Left hindlimb (tissue), 1 donor: ENCODE measurements at places on chromosomes 7 and 10.

DNA sequence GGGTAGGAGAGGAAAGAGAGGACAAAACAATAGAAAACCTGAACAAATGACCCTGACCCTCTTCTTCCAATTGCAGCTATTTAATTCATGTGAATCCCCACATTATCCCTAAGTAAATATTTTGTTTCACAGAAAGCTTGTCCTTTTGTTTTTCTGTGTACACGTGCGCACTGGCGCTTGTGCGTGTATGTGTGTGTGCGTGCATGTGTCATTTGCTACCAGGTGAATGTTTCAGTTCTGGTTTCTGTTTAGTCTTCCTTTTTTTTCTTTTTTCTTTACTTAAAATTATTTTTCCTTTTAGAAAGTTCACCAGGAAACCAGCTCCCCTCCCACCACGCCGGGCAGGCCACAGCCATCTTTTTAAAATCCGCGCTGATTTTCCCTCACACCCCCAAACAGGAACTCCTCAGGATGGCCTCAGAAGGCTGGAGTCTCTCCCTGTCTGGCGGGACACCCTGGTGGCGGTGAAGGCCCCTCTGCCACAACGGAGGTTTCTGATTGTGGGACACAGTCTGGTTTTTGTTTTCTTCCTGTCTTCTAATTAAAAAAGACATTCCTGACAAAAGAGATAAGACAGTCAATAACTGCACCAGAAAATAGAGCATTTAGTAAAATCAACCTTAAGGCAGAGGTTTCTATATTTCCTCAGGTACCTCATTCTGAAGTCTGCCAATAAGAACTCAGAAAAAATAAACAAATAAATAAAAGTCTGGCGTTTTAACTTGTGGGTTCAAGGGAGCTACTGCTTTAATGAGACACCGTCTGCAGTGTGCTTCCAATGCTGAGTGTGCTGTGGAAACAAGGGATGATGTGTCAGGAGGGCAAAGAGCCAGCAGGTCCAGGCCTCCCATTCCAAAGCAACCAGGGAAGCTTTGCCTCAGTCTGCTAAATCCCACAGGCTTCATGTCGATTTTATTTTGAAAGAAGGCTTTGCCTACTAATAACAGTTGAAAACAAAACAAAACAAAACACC, 17.4 kb downstream of the IRF5 start:
- DNase-seq: no peak

DNA sequence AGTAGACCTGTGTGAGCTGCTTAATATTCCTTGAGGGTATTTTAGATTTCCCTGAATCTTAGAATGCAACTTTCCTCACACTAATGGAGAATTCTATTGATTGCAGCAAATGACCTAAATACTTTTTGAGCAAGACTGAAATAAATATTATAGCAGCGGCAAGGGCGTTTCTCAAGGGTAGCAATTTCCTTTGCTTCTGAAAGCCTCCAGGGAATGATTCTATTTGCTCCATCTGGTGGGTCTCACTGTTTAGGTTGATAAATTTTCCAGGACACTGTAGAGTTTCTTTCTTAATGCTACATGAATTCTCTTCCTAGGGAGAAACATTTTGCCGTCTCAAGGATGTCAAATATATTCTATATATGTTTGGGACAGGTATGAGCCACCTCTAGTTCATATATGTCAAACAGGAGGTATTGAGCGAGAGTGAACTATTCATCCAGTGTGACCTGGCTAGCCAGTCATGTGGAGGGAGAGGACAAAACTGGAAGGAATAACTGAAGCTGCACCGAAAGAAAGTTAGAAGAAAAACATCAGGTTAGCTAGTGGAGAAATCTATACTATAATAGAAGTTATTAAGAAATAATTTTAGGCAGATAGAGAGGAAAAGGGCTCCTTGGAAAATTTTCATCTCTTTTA, 57.9 kb upstream of the FZD8 start:
- no peak for DNase-seq

DNA sequence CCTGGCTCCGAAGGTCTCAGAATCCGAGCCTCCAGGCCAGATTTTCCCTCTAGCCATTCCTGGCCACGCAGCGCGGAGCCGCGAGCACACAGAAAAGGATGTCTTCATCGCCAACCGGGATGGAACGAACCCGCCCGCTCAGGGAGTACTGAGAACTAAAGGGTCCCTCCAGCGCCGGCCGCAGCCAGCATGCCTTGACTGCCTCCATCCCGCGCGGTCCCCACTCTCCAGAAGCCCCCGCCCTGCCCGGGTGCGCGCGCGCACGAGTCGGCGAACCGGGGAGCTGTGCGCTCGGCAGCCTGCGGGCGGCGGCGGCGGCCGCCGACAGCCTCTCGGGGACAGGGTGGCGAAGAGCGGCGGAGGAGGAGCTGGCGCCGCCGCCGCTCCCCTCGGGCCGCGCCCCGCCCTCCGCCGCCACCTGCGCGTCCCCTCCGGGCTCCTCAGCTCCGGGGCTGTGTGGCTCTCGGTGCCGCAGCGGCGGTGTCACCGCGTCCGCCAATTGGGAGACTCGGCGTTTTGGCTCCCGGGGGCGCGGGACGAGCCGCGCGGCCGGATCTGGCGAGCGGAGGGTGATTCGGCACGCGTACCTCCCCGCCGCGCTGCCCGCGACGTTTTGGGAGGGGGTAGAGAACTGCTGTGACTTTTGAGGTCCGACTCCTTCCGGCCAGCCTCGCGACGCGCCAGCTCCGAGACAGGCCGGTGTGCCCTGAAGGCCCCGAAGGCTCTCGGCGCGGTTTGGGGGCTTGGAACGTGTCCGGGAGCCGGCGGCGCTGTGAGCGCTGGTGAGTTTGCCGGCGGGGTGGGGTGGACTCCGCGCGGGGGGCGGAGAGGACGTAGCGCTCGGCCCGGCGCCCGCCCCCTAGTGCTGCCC, 453 bp upstream of the GALNT17 start:
- peak; percentile 78 for DNase-seq

GRCh38 chr7:5755704-5756504, 25.6 kb downstream of the RNF216 start:
- no peak for DNase-seq

GRCh38 chr10:11697718-11698527, 44.3 kb upstream of the ECHDC3 start:
- no peak for DNase-seq

- no peak for DNase-seq
Observed at GRCh38 chr7:154489897-154490296, 437.7 kb downstream of the DPP6 start.

DNA sequence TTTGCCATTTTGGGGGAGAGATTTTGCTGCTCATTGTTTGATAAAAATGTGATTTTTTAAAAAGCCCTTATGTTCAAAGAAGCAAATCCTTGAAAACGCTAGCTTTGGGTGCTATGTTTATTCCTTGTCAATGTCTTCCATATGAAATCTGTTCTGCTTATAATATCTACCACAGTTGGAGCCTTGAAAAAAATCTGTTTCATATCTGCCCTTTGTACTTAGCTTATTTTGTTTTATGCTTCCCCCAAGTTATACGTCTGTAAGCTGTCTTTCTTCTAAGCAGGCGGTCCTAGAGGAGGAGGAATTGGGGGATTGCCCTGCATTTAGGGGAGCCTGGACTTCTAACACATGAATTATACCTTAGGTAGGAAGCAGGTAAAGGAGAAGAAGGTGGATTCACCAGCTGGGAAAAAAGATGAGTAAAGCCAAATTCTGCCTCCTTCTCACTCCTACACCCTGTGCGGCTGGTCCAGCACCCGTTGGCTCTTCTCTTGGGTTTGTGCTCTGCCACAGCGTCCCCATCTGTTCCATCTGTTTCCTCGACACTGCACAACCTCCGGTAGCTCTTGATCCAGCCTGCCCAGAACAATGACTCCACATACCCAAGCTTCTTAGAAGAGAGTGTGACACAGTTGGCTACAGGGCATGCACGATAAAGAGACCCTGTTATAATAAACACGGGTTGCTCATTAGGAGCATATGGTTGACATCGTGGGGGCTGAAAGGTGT, 31.9 kb upstream of the NEUROD6 start:
- no peak for DNase-seq

DNA sequence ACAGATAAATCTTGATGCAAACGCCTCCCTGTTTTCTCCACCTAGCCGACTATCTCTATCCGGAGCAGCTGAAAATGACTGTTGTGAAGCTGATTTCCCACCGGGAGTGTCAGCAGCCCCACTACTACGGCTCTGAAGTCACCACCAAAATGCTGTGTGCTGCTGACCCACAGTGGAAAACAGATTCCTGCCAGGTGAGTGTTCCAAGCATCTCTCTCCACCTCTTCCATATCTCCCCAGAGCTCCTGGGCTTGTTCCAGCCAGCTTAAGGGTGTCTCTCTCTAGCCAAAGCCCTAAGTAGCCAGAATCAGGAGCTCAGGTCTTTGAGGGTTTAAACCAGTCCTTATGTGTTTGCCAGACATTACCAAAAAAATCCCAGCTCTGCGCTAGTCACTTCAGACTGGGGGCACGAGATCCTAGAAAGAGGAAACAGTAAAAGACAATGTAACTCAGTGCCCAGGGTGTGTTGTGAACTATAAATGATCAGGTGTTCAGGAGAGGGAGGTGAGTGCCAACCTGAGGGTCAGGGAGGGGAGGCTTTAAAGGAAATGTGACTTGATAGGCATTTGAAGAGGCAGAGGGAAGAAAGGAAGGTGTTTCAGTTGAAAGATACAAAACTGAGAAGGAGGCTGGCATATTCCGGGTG, 4.4 kb downstream of the PLAU start:
- no peak for DNase-seq

DNA sequence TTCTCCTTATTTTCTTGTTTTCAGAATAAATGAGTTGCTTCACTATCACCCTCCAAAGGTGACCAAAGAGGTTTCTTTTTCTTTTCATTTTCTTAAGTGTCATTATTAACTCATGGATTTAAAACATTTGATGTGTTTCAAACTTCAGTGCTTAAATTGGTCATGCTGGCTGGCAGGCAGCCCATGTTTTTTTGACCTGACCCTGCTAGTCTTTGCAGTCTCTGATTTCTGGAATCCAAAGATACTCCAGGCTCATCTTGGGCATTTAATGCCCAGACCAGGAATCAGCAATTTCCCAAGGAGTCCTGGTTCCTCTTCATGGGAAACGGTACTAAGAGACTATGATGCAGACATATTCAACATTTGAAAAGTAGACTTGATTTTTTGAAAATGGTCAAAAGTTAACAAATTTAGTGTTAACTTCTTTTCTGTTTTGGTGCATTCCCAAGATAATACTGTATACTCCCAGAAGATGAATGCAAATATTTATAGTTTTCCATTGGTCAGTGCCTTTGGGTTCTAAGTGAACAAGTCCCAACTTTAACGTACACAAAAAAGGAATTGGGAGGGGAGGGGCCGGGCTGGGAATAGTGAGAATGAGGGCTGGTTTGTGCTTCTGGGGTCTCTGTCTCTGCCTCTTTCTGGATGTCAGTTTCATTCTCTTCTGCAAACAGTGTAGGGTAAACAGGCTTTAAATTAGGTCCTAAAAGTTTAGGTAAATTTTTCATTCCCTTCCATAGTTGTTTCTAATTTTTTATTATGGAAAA, 19.8 kb downstream of the NUB1 start:
- DNase-seq: no peak

GRCh38 chr7:121219026-121219425, 109.8 kb upstream of the WNT16 start:
- DNase-seq: no peak

DNA sequence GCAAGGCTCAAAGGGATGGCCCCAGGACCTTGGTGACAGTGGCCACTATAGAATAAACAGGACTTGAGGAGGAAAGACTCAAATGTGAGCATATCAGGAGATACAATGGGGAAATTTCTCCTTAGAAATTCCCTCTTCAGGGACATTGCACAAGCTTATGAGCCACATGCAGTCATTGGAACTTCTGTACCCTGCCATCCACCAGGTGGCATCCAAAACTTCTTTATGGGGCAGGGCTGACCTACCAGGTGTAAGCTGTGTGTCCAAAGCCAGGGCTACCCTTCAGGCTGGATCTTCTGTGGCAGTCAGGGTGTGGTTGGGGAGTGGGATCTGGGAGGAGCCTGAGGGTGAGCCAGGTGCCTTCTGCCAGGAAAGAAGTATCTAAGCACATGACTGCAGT, 36.6 kb upstream of the LRRC18 start:
- no peak for DNase-seq

DNA sequence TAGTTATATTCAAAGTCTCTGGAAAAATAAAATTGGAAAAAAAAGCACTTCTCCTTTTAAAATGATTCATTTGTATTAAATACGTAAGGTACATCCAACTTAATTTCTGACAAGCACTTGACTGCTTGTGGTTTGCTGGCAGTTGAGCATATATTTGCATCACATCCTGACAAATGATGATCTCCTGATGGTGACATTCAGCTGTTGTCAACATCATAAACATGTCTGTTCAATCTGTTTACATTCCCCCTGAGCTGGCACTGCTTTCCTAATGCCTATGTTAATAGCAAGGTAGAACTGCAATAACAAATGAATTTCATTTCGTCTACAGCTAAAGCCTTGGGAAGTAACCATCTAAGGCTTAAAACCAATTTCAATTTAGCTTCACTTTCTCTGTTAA, 24.4 kb downstream of the TSPAN12 start:
- DNase-seq: no peak

GRCh38 chr7:148669927-148670326, 28.8 kb upstream of the CUL1 start:
- no peak for DNase-seq

GRCh38 chr7:50723173-50723572, 59.5 kb downstream of the GRB10 start:
- DNase-seq: no peak

- no peak for DNase-seq
Observed at GRCh38 chr7:154620141-154620755, 382.7 kb downstream of the PAXIP1 start.

GRCh38 chr10:7168414-7168813, 242.4 kb downstream of the SFMBT2 start:
- DNase-seq: no peak

- no peak for DNase-seq
Observed at GRCh38 chr7:158051776-158052175, 535.8 kb downstream of the PTPRN2 start.

- no peak for DNase-seq
Observed at GRCh38 chr7:4769761-4770160, 5.7 kb upstream of the AP5Z1 start.

GRCh38 chr10:82310839-82311238, 435.8 kb downstream of the NRG3 start:
- DNase-seq: no peak

DNA sequence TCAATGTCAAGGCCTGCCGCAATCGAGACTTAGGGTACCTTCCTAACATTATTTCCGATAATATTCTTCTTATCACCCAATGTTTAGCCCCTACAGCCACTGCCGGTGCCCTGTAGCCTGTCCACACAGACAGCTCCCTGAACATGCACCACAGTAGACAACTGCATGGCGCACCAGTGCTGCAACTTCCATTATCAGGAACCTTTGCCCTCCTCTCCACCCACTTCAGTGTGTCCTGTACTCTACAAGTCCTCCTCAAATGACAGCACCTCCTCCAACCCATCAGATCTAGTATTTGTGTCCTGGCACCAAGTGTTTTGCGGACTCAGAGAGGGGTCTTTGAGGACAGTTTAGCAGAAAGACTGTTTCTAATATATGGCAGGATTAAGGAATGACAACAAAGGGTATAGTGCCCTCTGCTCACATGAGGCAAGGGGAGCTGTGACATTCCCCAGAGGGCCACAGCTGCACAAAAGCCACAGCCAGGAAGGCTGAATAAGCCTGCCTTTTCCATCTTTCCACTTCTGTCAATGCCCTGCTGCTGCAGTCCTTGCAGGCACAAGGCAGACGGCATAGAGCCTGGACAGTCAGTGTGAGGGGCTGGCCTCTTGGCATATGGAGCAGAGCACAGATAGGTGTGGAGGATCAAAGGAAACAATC, 335.4 kb downstream of the PARD3 start:
- no peak for DNase-seq

- no peak for DNase-seq
Observed at GRCh38 chr10:52335665-52336064, 21.6 kb downstream of the DKK1 start.

- DNase-seq: no peak
Observed at GRCh38 chr10:124303662-124304418, 114.9 kb downstream of the OAT start.
